ENCODE measurements at places on chromosomes 4 and X.

DNA sequence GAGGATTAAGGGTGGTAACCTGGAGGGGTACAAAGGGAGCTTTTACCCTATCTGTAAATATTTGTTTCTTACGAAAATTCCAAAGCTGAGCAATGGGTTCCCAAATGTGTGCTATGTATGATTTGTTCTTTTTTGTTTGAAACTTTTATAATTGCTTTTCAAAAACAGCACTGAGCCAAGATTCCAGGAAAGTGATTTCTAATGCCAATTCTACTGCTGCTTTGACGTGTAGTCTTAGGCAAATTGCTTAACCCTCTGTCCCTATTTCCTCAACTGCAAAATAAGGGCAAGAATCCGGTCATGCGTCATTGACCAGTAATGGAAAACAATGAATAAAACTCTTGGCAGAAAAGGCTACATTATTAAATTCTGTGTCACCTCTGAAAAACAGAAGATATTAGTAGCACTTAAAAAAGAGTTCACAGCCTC lies 454.7 kb downstream of the IL15 start:
- no peak for DNase-seq

- no peak for DNase-seq
Measured at GRCh38 chr4:139207247-139207646, 30.2 kb upstream of the ELF2 start.

- no peak for DNase-seq
Measured at GRCh38 chr4:169340834-169341233, 70.1 kb upstream of the SH3RF1 start.

DNA sequence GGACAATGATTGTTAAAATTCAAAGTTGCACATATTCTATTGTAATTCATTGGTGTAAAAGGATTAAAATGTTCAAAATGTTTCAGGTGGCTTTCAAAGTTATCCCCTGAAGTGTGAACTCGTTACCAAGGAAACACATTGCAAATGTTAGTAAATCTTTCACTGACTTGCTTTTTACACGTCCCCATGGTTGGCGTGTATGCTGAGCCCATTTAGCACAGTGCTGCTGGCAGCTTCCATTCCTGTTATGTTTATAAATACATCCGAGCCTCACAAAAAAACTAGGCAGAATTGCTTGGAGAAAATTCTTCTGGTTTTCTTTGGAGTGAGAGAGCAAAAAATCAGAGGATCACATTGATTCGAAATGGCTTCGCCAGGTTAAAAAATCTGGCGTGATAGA lies 105.9 kb upstream of the HPGD start:
- DNase-seq: no peak

- no peak for DNase-seq
Measured at GRCh38 chrX:24659106-24659505, 12.0 kb upstream of the PCYT1B start.

DNA sequence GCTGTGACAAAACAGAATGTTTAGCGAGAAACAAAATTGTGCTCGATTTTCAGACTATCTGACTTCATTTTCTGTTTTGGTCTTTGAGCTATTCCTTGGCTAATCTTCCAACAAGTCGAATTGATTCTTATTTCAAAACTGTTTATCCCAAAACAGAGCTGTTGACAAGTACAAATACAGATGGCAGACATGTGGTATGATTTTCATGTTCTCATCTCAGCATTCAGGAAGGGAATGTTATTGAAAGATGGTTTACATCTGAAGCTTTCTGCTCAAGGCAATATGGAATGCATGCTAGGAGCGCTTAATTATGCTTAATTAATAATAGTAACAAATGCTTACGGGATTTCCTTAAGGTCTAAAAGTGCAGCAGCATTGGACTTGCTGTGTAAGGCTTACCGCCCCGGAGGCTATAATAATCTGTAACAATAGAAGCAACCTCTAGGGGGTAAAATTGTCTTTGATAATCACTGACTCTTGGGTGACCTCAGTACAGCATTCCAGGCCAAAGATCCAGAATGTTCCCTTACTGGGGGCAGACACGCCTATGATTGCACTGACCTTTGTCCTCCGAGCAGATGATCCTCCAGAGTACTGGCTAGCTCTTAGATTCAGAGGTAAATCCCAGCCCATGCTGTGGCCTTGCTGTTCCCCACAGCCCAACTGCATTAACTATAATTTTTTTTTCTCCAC lies 16.4 kb downstream of the LSM6 start:
- DNase-seq: no peak

- DNase-seq: no peak
Measured at GRCh38 chrX:51215266-51215665, 117.4 kb upstream of the NUDT10 start.

DNA sequence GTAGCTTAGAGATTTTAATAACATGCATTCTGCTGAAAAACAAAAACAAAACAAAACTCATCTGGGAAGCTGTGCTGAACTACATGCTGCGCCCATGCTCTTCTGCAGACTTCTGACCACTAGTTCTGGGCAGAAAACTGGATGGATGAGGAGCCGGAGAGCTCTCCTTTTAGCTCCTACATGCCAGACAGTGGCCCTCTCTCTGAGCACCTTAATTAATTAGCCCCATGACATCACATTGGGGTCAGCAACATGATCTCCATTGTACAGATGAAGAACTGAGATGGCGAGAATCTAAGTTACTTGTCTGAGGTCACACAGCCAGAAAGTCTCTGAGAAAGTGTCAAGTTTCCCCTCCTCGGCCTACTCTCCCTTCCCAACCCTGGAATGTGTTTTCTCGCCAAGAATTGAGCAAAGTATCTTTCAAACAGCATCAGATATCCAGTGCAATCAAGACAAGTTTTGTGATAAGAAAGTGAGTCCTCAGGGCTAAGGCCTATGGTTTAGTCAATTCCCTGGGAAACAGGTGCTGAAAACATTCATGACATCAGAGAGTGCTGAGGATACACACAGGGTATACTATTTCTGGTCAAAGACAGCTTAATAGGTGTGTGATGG lies 21.6 kb downstream of the SCD5 start:
- no peak for DNase-seq

GRCh38 chr4:71163317-71163716 lies 169.9 kb downstream of the DCK start:
- DNase-seq: no peak

GRCh38 chr4:18397681-18398390 lies 376.3 kb upstream of the LCORL start:
- no peak for DNase-seq
